Upper lobe of right lung (tissue), 1 donor: ENCODE measurements at places on chromosomes 3 and 15. TPM values are rescaled to one million over a fixed set of nuclear protein-coding genes. Genes with fewer than 3 reads are reported as not detected.

COL6A5 gene
- total RNA-seq: 6.3 TPM

MKRN3 gene
- 2.5 TPM for total RNA-seq

DNA sequence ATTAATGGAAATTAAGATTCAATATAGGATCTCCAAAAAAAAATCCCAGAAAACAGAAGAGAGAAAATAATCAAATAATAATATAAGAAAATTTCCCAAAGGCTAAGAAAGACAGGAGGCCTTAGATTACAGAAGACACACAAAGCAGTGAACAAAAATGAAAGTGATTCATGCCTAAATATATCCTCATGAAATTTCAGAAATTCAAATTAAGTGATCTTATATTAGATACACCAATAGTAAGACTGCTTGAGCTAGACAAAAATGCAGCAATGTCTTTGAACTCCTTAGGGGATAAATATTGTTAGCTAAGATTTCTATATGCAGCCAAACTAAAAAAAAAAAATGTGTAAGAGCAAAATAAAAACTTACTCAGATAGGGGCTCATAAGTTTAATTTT is 44.6 kb upstream of the ARPP21 start:
- no peak for DNase-seq

GRCh38 chr3:86982883-86983282 is 8.1 kb downstream of the VGLL3 start:
- no peak for DNase-seq

DNA sequence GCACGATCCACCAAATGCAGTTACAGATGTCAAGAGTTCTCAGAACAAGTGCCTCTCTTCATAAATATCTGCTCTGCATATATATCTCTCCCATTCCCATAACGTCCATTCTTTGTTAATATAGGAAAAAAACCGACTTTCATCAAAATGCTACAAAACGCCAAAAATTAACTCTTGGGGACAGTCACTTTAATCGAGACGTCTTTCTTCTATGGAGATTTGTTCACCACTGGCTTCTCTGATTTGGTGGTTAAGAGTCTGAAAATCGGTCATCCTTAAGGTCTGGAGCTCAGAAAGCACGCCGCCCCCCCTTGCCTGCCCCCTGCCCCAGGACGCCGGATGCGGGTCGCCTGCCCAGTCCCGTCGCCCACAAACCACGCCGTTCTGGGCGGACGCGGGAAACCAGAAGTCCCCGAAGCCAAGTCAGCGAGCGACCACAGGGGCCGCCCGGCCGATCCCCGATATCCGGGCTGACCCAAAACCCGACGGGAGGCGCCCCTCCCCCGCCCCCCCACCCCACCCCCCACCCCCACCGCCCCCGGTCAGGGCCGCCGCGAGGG is 252.7 kb downstream of the TJP1 start:
- no peak for DNase-seq

DNA sequence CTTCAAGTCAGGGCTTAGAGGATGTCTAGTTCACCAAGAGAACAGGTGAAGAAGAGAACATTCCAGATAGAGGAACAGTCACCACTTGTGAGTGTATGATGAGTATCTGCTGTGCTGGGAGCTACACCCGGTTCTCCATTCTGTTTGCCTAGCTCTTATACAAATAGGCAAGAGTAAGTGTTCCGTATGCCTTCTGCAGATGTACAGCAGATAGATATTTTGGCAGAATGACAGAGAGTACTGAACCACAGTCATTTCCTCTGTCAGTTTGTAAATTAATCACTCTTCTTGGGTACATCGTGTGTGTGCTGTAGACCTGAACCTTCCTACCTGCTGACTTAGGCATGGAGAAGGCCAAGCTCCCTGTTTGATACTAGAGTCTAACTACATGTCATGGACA is 108.3 kb upstream of the CTDSPL start:
- no peak for DNase-seq

GRCh38 chr3:23232016-23232415 is 28.9 kb downstream of the UBE2E2 start:
- no peak for DNase-seq

- DNase-seq: no peak
Measured at GRCh38 chr3:40254491-40254890, 55.0 kb upstream of the EIF1B start.

- no peak for DNase-seq
Measured at GRCh38 chr3:195897081-195897852, 11.1 kb downstream of the TNK2 start.
